ENCODE measurements at places on chromosomes 16 and 17.

GRCh38 chr17:57773557-57773956 is 28.5 kb upstream of the CCDC182 start:
- DNase-seq = no peak

DNA sequence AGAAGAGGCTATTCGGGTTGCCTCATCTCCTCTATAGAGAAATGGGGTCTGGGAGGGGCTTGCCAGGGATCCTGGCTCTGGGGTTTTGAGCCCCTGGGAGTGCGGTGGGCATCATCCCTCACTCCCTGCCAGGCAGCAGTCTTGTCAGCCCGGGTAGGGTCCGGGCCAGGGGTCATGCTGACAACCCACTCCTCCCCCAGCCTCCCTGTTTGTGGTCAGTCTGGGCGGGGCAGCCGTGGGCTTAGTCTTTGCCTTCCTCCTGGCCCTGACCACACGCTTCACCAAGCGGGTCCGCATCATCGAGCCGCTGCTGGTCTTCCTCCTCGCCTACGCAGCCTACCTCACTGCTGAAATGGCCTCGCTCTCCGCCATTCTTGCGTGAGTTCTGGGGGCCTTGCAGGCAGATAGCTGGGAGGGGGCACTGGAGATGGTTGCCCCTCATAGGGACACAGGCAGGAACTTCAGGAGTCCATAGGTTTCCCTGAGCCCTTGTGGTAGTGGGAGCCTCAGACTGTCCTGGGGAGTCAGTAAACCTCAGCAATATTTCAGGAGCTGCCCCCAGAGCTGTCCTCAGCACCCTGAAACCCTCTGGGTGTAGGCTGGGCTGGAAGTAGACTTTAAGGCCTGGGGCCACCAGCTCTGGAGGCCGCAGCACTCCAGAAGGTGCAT is 6.9 kb downstream of the SLC9A5 start:
- DNase-seq = no peak

- peak; percentile 93 for DNase-seq
Observed at GRCh38 chr16:89395150-89396142, 94.9 kb downstream of the ANKRD11 start.

- DNase-seq = no peak
Observed at GRCh38 chr16:10599626-10600025, 19.2 kb upstream of the EMP2 start.

DNA sequence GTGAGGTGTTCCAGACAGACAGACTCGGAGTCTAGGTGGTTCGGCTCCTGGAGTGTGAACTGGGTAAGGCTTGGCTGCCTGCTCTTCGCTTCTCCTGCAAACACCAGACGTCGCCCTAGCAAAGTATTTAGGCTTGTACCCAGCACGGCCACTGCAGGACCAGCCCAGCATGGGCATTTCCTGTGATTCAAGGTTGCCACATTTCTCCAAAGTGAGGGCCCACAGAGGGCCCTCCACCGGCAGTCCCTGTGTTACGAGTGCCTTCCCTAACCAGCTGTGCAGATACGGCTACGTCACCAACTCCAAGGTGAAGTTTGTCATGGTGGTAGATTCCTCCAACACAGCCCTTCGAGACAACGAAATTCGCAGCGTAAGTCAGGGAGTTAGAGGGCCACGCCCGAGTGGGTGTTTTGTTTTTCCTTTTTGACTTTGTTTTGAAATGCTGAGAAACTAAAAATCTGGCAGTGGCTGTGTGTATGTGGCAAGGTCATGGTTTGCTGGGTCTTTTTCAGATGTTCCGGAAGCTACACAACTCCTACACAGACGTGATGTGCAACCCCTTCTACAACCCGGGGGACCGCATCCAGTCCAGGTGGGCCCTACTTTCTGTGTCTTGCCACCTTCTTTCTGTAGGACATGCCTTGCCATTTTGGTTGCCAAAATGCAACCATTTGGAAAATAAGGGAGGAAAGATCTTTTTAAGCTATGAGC is 2.6 kb downstream of the TRAPPC2L start:
- DNase-seq = no peak

DNA sequence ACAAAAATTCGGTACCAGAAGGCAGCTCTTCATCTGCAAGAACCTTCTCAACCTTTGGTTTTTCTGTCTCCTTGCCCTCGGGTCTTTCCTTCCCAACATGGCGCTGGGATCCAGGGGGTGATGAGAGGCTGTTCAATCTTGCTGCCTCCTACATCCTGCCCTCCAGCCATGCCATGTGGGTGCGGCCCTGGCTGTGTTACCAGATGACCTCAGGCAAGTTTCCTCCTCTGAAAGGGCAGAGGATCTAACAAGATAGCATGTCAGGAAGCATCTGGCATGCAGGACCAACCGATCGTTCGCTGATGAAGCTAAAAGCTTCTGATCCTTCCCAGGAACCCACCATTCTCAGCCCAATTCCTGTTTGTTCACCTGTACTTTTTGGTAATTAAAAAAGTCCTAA is 36.8 kb upstream of the BCAR1 start:
- no peak for DNase-seq

DNA sequence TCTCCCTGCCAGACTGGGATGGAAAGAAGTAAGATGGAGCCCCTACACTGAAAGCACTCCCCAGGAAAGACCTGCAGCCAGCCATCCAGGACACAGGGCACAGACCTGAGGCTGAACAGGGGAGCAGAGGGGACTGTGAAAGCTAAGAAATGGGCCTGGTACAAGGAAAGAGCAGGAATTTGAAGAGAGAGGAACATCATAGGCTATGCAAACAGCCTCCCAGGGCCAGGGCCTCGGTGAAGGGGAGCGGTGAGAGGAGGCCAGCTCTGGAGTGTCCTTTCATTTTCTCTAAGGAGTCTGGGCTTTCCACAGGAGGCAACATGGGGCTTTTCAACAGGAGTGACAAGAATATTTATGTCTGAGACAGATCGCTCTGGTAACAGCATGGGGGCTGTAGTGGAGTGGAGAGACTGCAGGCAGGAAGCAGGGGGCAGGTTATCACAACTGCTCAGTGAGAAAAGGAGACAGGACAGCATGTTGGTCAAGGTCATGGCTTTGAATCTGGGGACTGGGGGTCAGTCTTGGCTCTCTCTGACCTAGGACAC is 50.1 kb downstream of the TOM1L2 start:
- no peak for DNase-seq

- no peak for DNase-seq
Observed at GRCh38 chr17:56937687-56938086, 23.2 kb downstream of the COIL start.

GRCh38 chr16:8474587-8474986 is 115.7 kb downstream of the TMEM114 start:
- no peak for DNase-seq

- DNase-seq = no peak
Observed at GRCh38 chr16:89061590-89062380, 31.9 kb upstream of the ACSF3 start.

DNA sequence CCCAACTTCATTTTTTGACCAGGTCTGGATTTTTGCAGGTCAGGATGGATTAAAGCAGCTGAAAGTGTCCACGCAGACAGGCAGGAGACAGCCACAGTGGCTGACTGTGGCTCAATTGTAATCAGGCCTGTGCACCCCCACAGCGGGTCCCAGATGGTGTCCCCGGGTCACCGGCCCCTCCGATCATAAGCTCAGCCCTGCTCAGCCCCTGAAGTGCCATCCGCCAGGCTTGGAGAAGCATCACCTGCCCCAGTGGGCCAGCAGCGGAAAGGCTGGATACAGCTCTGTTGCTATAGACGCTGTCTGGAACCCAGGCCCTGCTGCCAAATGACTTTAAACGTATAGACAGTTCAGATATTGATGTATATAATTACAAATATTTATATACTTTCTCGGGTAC is 60.6 kb downstream of the RPH3AL start:
- no peak for DNase-seq

DNA sequence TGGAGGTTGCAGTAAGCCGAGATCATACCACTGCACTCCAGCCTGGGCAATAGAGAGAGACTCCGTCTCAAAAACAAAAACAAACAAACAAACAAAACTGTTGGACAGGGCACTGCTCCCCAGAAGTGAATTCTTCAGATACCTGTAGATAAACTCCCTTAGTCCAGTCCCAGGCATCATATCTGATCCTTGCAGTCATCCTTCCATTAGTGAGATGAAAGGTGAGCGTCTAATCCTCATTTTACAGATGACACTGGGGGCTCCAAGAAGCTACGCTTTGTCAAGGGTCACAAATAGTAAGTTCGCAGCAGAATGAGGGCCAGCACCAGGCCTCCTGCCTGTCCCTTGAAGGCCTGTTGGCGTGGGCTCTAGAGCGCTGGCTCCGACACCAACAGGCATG is 102.0 kb downstream of the OR1D5 start:
- no peak for DNase-seq

DNA sequence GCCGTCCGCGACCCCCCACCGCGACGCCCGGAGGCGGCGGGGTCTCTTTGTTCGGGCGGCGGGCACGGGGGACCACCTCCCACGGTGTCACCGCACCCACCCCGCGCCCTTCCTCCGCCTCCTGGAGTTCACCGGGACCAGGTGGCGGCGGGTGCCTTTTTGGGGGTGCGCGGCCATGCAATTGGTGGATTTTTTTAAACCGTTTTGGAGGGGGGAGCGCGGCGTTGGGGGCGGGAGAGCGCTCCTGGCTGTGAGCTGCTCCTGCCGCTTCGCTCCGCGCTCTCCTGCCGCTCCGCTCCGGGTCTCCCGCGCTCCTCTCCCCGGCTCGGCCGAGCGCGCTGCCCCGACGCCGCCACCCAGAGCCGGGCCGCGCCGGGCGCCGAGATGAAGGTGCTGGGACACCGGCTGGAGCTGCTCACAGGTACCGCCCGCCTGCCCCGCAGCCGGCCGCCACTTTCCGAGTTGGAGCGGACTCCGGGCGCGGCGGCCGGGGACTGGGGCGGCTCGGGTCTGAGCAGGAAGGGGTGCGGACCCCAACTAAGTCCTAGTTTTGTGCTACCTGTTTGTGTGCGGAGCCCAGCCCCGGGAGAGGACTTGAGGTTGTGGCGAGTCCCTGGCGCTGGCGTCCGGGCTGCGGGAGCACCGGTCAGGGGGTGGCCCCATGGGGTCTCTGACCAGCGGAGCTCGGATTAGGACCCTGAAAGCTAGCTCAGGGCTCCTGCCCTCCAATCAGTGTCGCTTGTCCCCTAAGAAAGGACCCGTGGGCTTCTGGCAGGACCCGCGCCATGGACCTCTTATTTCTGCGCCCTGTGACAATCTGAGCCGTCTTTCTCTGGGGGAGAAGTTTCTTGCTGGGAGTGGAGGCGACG is 35.7 kb upstream of the NDRG4 start:
- no peak for DNase-seq

GRCh38 chr17:67365738-67366192 is 612 bp downstream of the PSMD12 start:
- no peak for DNase-seq

DNA sequence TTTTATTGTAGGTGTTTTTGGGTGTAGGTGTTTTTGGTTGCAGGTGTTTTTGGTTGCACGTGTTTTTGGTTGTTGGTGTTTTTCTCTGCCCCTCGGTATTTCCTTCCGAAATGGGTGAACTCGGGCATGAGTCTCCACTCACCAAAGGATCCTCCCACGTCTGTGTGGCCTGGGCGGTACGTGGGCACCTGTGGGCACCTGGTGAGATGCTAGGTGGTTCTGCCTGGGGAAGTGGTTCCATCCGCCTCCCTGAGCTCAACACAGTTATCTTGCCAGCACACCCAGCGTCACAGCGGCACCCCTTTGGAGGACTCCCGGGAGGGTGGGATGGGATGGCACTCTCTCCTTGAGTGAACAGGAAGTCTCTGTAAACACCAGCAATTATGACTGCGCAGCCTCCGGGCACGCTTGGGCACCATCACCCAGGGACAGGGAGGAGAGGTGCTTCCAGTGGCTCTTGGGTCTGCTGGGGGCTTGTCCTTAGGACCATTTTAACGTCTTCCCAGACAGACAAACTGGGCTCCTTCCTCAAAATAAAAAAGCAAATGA is 29.8 kb downstream of the COX4I1 start:
- no peak for DNase-seq

DNA sequence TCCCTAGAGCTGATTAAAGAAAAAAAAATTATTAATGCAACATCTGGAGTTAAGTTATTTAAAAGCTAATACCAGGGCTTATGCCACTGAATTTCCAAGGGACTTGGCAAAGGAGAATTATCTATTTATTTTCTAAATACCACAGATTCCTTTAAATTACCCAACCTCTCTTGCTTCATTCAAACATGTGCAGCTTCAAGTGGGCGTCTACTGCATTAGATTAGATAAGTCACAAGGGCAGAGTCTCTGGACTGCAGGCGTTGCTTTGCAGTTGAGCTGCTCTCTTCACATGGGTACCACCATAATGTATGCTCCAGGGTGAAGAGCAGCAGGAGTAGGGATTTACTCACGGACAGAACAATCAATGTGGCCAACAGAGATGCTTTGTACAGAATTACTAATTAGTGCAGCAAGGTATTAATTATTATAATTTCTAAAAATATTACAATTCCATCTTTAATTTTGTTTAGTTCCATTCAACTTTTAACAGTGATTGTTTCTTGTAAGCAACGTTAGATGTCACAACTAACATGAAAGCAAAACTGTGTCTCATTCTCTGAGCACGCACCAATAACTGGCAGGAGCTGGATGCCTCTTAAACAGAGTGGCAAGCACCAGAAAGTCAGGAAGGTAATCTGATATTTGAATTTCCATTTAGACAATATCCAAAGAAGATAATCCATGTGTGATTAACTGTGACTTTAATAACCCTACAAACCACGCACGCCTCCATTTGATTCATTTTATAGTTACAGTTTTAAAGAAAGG is 214.2 kb downstream of the STX8 start:
- DNase-seq = peak; percentile 65

DNA sequence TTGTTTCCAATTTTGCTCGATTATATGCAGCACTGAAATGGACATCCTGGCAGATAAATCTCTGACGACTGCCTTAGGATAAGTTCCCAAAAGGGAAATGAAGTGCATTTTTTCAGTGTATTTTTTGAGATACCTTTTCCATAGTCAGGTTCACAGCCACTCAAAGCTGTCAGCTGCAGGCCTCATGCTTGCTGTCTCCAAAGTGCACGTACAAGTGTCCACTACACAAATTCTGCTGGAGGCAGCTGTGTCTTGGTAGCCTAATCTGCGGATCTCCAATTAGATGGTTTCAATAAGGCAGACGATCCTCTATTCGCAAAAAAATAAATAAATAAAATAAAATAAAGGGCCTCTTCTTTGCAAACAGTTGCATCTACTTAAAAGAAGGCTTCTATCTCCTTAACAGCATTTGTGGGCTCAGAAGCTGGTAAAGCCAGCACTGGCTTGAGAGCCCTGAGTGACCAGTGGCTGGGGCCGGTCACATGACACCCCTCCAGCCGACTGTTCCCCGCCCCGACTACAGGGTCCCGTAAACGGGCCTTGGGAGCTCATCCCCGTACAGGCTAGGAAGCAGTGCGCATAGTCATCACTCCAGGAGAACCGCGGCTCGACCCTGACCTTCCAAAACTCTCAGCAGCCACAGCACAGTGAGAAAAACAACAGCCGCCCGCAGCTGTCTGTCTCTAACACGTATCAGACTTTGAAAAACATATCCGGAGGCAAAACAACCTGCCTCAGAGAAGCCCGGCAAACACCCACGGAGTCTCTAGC is 18.8 kb downstream of the RPH3AL start:
- DNase-seq = no peak
